ENCODE measurements at places on chromosomes 5 and 9.

DNA sequence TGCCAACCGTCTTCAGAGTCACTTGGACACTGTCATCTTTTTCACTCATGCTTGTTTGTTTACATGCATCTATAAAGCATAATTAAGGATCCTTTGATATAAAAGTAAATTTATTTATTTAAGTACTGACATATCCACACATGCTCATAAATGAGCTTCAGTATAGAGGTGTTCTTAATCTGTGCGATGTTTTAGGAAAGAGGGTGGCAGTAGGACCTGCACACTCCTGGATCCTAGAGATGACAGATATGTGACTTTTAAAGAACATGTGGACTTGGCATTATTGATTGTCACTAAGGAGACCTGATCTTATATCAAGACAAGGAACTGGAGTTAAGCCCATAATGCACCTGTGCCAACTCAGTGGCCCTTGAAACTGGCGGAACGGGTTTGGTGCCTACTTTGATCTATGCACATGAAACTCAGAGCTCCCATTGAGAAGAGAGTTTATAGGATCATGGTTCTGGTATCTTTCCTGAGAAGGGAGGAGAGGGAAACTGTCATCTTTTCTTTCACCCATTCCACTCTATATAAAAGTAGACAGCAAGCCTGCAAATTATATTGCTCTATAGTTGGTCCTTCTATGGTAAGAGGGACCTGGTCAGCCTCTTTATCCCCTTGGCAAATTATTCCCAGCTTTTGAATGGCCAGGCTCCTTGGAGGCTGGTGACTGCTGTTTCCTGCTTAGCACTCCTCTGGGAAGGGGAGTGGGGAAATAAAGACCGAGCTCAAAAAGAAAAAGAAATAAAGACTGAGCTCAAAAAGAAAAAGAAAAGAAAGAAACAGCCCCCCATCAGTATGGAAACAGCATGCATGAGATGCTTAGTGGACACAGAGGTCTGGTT lies 57.8 kb upstream of the LIFR start:
- no peak for DNase-seq

DNA sequence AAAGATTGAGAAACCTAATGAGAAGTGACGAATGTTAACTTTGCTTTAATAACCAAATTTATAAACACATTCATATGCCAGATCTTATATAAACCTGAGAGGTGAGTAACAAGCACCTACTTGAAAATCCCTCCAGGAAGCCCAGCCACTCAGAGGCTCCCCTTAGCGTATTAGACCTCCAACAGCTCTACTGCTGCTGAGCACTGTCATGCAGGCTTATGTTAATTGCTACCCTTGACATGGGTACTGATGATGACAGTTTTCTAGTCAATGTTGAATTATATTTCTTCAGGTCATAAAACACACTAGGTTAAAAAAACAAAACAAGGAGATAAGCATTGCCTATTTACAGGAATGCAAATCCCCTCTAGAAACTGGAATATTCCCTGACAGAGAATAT lies 161.2 kb downstream of the MPDZ start:
- no peak for DNase-seq

DNA sequence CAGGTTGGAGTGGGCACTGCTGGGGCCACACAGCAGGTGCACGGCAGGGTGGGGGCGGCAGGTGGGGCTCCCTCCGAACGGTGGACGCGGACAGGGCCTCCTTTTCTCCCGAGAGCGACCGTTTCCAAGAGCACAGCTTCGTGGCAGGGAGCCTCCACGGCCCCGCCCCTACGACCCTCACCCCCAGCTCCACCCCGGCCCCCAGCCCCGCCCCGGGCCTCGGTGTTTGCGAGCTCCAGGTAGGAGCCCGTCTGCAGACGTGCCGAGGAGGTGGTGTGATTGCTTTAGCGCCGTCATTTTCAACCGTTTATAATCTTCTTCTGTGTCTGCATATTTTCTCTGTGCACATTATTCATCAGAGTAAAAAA lies 8.8 kb downstream of the GRIN1 start:
- no peak for DNase-seq

- peak; percentile 46 for DNase-seq
These were observed 59.6 kb upstream of the SLC27A6 start for GRCh38 chr5:128905568-128906110.

- no peak for DNase-seq
These were observed 218.9 kb downstream of the EPB41L4A start for GRCh38 chr5:112200131-112200530.
